Germinal center (tissue), 1 donor: ENCODE measurements at places on chromosomes 16 and 17.

DNA sequence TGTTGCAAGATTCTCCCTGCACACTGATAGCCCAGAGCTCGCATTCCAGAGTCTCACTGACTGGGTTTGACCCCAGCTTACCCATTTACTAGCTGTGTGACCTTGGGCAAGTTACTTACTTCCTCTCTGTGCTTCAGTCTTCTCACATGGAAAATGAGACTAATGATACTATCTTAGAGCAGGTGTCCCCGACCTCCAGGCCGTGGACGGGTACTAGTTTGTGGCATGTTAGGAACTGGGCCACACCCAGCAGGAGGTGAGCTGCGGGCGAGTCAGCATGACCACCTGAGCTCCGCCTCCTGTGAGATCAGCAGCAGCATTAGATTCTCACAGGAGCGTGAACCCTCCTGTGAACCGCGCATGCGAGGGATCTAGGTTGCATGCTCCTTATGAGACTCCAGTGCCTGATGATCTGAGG, 15.8 kb downstream of the ANKFY1 start:
- DNase-seq: no peak

- no peak for DNase-seq
Measured at GRCh38 chr16:50178491-50178941, 25.4 kb downstream of the TENT4B start.

GRCh38 chr17:40452921-40453378, 9.7 kb downstream of the IGFBP4 start:
- no peak for DNase-seq

- no peak for DNase-seq
Measured at GRCh38 chr17:49862781-49863331, 15.0 kb upstream of the TAC4 start.

DNA sequence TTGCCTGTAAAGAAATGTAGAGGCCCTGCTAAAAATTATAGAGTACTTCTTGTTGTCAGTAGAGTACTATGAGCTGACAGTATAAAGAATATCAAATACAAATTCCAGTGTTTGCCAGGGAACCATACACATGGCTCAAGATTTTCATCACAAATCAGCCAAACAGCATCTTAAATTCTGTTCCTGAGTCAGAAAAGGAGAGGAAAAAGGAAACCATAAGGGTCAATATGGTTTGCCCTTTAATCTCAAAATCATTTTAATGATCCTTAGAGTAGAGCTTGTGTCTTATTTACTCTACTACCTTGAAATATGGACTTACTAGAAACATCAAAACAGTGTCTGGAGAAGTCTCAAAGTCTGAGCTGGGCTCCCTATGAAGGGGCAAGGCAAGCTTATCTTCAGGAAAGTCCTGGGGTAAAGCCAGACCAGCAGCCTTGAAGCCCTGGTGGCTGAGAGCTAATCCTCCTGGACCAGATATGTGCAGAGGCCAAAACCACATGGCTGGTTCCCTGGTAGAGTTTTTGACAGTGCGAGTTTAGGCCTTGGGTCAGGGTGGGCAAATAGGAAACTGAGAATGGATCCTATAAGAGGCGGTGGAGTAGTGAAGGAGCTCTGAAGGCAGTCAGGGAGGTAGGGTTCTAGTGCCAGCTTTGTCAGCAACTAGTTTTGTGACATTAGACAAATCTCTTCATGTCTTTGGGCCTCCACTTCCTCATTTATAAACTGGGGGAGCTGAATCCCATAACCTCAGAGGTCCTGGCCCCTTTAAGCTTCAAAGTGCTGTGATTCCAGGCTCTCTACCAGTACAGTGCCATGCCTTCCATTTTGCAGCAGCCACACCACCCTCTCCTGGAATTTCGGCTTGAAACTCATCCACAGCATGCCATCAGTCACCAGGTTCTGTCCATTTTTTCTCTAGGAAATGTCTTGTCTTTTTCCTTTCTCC, 38.9 kb downstream of the MRTFB start:
- DNase-seq: no peak
